ENCODE measurements at places on chromosomes 16 and 17.

- no peak for DNase-seq
These were observed 10.4 kb upstream of the GJD3 start for GRCh38 chr17:40374821-40375498.

DNA sequence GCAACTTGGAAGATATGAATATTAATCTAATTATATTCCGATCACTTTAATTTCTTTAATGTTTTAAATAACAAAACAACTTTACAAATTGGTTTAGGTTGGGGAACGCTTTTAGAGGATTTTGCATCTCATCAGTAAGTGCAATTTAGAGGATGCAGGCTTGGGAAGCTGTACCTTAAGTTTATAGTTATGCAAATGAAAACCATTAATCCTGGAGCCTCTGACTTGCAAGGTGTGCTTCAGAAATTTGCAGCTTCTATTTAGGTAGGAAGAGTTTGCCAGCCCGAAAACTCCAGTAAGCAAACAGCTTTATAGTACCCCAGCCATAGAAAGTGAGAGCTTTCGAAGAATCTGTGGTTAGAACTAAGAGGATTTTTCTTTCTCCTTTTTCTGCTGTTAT, 547.0 kb downstream of the MAF start:
- no peak for DNase-seq

DNA sequence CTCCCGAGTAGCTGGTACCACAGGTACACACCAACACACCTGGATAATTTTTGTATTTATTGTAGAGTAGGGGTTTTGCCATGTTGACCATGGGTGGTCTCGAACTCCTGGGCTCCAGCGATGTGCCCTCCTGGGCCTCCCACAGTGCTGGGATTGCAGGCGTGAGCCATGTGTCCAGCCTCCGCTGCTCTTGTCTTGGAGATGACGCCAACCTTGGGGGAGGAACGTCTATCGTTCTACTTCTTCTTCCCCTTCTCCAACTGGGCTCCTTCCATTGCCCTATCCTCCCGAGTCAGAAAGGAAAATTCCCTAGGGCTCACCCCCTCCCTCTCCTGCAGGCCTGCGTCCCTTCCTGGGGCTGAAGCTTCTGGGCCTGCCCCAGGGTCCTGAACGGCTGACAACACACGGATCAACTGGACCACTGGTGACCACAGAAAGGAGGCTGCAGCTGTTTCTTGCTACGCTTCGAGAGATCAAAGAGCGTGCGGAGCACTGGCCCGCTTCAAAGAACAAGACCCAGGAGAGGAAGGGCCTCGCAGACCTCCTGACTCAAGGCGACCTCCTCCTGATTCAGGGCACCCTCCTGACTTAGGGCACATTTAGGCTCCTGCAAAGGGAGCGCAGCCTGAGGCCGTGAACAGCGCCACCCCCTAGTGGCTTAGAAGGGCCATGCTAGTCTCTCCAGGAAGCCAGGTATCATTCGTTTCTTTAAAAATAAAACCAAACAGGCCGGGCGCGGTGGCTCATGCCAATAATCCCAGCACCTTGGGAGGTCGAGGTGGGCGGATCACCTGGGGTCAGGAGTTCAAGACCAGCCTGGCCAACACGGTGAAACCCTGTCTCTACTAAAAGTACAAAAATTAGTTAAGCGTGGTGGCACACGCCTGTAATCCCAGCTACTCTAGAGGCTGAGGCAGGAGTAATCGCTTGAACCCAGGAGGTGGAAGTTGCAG, 48.5 kb upstream of the HELZ start:
- DNase-seq, result peak; percentile 48

GRCh38 chr16:6019490-6019991, 921.9 kb upstream of the EEF2KMT start:
- no peak for DNase-seq

- DNase-seq, result no peak
These were observed 11.6 kb upstream of the RNF213 start for GRCh38 chr17:80248894-80249710.

GRCh38 chr16:89395150-89396142, 94.9 kb downstream of the ANKRD11 start:
- DNase-seq, result peak; percentile 48

GRCh38 chr16:29990883-29991570, 4.4 kb downstream of the HIRIP3 start:
- no peak for DNase-seq

DNA sequence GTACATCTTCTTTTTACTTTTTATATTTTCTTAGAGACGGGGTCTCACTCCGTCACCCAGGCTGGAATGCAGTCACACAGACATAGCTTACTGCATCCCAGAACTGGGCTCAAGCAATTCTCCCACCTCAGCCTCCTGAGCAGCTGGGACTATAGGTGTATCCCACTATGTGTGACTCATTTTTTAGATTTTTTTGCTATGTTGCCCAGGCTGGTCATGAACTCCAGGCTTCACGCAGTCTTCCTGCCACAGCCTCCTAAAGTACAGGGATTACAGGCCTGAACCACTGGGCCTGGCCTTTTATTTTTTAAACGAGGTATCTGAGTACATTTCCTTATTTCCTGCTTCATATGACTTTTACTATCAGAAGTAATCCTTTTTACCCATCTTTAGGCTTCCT, 48.0 kb downstream of the GLG1 start:
- no peak for DNase-seq

GRCh38 chr17:77472468-77473310, 331.9 kb downstream of the SEC14L1 start:
- no peak for DNase-seq

GRCh38 chr17:19709841-19710240, 6.5 kb downstream of the SLC47A2 start:
- no peak for DNase-seq

GRCh38 chr17:42819939-42820535, 4.0 kb downstream of the BECN1 start:
- DNase-seq, result peak; percentile 48

DNA sequence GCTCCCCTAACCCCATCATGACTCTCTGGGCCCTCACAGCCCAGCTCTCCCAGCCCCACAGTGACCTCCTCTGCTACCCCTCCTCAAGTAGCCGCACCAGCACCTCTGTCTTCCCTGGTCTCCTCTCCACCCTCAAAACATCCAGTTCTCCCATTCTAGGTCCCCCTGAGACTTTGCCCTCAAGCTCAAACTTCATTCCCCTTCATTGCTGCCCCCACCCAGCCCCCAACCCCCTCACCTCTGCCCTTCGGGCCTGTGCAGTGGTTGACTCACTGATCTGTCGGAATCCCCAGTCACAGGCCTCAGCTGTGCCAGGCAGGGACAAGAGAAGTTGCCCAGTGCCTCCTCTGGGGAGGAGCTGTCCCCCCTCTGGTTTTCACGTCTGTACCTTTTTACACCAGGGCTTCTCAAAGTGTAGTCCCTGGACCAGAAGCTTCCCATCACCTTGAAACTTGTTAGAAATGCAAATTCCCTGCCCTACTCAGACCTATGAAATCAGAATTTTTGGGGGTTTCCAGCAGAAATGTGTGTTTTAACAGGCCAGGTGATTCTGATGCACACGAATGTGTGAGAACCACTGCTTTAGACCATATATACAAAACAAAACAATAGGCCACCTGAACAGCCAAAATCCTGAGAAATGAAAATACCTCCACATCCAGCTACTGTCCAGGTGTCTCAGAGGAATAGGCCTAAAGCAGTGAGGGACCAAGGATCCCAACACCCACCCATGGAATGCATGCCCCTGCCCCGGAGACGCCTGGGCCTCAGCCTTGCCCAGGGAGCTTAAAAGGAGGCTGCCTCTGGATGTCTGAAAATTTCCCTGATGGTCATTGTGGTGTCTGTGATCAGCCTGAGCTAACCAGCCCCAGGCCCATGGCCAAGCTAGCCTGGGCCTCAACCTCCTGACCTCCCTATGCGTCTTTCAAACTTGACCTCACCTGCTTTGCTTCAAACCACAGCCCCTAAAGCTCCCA, 853 bp upstream of the DOK4 start:
- DNase-seq, result no peak

- DNase-seq, result no peak
These were observed at the start of gene CARD14 for GRCh38 chr17:80169784-80170500. TSS of gene CARD14 (plus strand) at chr17:80170030. CDS start at chr17:80181439, 11,409 bp downstream.

DNA sequence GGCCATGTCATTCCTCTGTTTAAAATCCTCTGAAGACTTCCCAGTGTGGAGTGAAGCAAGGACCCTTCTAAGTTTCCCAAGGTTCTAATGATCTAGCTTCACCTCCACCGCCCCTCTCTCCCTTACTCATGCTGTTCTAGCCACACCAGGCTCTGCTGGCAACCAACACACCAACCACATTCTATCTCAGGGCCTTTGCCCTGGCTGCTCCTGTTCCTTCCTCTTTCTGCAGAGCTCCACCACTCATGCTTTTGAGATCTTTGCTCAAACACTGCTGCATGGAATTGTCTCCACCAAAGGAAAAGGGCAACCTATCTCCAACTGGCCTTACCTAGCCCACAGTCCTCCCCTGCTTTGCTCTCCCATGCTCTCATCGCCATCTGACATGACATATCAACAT, 128.7 kb downstream of the XYLT1 start:
- no peak for DNase-seq

DNA sequence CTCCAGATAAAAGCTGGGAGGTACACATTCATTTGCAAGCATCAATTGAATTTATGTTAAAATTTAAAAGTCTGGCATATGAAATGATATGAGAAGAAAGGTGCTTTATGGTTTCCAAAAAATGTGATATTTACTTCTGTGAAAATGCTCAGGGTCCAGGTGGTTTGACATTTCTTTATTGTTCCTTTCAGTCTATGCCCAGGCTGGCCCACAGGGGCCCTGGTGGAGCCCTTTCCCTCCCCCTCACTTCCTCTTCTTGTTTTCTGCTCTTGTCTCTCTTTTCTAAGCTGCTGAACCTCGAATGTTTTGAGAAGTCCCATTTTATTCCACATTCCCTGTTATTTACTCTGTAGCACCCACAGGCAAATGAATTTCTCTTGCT, 127.8 kb downstream of the HS3ST3B1 start:
- no peak for DNase-seq

DNA sequence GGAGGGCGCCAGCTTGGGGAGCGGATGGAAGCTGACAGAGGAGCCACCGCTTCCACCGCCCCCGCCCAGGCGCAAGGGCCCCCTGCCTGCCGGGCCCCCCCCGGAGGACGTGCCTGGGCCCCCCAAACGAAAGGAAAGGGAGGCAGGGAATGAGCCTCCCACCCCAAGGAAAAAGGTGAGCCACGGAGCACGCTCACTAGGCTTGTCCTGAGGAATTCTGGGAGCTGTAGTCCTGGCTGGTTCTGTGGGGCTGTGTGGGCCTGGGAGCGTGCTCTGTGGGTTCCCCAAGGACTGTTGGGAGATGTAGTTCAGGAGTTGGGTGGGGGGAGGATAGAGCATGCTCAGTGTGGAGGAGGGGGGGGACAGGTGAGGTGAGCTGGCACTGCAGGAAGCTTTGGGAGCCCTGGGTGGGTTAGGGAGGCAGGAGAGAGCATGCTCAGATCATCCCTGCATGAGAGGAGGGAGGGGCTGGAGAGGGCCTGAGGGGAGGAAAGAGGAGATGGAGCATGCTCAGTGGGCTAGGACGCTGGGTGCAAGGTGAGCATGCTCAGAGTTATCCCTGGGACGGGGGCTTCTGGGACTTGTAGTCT, 4.5 kb downstream of the FBXL19 start:
- DNase-seq, result peak; percentile 68

- DNase-seq, result no peak
These were observed 16.0 kb downstream of the CENPX start for GRCh38 chr17:82006468-82007227.

DNA sequence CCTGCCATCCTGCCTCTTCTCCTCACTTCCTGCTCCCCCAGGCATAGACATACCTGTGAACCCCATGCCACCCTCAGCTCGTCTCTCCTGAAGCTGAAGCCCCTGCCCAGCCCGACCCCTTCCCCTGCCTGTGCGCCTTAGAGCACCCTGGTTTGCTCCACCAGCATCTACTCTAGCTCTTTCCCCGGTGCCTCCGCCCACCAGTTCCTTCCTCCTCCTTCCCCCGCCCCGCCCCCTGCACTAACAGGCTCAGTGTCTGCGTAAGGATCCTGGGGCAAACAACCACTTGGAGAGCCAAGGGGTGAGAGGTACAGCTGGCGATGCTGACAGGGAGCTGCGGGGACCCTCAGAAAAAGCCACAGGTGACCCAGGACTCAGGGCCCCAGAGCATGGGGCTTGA, 1.9 kb downstream of the GPR142 start:
- DNase-seq, result no peak

GRCh38 chr17:80743181-80743771, 198.6 kb downstream of the RPTOR start:
- no peak for DNase-seq

DNA sequence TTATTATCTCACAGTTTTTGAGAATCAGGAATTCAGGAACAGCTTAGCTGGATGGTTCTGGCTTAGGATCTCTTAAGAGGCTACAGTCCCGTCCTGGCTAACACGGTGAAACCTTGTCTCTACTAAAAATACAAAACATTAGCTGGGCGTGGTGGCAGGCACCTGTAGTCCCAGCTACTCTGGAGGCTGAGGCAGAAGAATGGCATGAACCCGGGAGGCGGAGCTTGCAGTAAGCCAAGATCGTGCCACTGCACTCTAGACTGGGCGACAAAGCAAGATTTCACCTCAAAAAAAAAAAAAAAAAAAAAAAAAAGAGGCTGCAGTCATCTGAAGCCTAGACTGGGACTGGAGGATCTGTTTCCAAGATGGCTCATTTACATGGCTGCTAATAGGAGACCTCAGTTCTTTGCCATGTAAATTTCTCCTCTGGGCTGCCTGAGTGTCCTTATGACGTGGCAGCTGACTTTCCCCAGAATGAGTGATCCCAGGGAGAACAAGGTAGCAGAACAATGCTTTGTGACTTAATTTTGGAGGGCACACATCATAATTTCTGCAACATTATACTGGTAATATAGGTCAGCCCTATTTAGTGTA, 95.8 kb upstream of the CORO6 start:
- DNase-seq, result no peak

- no peak for DNase-seq
These were observed 563 bp downstream of the ZNF771 start for GRCh38 chr16:30407804-30408534.

GRCh38 chr17:1743088-1743439, 393 bp downstream of the SERPINF2 start:
- DNase-seq, result no peak

DNA sequence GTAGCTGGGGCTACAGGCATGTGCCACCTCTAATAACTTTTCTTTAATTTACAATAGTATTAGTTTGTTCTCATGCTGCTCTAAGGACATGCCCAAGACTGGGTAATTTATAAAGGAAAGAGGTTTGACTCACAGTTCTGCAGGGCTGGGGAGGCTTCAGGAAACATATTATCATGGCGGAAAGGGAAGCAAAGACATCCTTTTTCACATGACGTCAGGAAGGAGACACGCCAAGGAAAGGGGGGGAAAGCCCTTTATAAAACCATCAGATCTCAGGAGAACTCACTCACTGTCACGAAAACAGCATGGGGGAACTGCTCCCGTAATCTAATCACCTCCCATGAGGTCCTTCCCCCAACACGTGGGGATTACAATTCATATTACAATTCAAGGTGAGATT, 18.3 kb downstream of the IL4R start:
- no peak for DNase-seq

- DNase-seq, result no peak
These were observed 248.2 kb upstream of the MAF start for GRCh38 chr16:79848719-79849118.

DNA sequence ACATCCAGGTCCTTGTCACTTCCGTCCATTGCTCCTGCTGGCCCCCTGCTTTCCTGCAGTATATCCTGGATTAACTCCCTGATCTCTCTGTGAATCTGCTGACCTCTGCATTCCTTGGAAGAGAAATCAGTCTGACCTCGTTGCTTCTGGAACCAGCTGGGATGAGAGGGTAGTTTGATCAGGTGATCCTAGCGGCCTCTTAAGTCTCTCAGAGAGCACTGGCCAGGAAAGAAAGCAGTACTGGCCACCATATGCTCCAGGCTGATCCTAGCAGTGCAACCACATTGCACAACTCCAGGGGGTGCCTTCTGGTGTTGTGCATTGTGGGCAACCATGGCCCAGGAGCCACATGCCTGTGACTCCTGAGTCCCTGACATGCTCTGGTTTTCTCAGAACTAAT, 79.2 kb downstream of the ARHGAP23 start:
- no peak for DNase-seq
